ENCODE measurements at places on chromosomes 4 and X.
A peak's percentile ranks its signal among the peaks of the same experiment; 100 is the strongest.

DNA sequence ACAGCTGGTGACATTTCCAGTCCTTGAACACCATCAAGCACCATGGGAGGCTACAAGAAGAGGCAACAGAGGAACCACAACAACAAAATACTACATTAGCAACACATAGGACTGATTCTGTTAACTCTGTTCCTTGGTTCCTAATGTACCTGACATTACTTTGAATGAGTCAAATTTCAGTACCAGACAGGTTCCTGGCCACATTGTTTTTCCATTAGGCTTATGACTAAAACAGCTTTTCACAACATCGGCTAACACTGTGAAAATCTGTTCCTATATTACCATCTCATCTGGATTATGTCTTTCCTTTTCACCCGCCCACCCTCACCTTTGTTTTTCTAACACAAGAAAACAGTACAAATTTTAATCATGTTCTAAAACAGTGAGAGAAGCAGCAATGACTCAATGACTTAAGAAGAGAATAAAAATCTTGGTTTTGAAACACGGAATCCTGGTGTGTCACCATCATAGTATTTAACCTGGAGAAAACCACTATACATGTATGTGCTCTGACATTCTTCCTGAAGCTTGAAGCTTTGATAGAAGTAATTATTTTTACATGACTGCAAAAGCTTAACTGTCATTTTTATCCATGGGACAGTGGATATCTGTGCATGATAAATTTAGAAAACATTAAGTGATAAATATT, 143.9 kb downstream of the SCFD2 start:
- no peak for DNase-seq

DNA sequence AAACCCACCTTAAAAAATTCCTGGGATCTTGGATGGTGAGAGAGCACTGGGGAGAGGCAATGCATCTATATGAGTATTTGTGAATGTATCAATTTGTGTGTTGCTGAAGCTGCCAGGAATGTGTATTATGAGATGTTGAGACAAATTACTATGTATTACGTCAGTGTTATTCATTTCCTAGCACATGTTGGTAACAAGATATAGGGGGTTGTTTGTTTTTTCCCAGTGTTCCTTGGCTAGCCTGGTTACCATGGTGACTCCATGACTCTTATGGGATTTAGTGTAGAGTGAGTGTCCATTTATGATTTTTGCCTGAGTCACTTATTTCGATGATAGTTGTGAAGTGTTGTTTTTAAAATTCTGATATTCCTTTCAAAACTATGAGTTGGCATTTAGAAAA, 65.6 kb downstream of the RAB40A start:
- no peak for DNase-seq

DNA sequence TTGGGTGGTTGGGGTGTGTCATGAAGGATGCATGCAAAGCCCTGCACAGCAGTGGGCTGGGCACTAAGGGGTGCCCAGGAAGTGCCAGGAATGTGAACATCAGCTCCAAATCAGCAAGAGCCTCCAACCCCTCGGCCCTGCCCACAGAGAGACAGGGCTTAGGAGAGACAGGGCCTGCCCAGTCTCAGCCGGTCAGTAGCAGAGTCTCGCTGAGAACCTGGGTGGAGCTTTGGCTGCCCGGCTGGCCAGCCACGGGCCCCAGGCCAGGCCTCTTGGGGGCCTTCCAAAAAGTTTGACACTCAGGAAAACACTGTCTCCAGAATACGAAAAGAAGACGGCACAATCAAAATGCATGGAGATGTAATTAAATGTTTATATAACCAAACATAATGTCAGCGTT, 4.3 kb upstream of the MXD4 start:
- DNase-seq, result no peak

- no peak for DNase-seq
These were observed 24.1 kb downstream of the ATP8A1 start for GRCh38 chr4:42632653-42633382.

GRCh38 chrX:119105826-119106225, 21.8 kb downstream of the KIAA1210 start:
- no peak for DNase-seq

DNA sequence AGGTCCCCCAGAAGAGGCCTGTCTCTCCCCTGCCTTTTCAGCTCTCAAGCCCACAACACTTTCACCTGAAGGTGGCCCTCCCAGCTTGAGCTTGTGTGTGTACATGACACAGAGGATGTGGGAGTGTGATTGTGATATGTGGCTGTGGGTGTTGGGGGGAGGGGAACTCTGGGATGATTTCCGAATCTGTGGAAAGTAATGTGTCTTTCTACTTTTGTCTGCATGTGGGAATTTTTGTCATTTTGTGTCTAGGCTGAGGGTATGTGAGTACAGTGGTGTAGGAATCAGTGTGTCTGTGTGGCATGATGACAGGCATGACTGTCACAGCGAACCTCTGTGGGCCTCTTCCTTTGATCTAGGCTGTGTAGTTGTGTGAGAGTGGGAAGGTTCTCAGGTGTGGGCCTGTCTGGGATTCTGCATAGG, 6.4 kb downstream of the SYP start:
- no peak for DNase-seq

- no peak for DNase-seq
These were observed 624.1 kb upstream of the GNPDA2 start for GRCh38 chr4:45350438-45350837.

GRCh38 chr4:170001745-170002267, 24.4 kb downstream of the MFAP3L start:
- DNase-seq, result no peak

- no peak for DNase-seq
These were observed 355.2 kb upstream of the GALNT7 start for GRCh38 chr4:172813359-172813923.

GRCh38 chr4:101969965-101970364, 179.4 kb downstream of the BANK1 start:
- DNase-seq, result no peak

DNA sequence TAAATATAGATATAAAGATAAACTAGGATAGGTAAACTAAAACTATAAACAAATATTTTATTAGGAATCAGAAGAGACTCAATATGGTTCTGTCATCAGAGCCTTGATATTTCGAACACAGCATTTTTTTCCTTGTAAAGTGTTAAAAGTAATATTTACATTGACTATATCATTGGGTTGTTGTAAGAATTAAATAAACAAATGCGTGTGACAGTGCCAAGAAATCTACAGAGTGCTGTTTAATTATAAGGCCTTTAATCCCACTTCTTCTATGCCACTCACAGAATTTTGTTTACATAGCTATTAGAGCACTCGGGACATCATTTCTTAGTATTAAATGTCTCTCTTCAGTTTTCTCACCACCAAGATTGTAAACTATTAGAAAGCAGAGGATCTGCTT, 807.4 kb downstream of the FSTL5 start:
- no peak for DNase-seq

DNA sequence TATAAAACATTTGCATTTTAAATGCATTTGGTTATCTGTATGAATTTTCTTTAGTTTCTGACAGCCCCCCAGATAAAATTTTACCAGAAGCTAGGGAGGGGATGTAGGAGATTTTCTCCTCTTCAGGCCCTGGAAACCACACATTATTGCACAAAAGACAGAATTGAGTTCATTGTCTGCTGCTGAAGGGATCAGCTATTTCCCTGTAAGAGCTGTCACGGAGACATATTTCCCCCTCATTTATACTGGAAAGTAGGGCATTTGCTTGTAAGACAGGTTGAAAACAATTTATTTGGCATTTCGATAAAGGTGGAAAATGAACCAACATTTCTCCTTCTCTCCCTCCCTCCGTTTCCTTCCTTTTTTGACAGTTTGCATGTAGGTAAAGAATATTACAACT, 241.3 kb upstream of the LCORL start:
- DNase-seq, result no peak

- no peak for DNase-seq
These were observed 857.2 kb downstream of the RPA4 start for GRCh38 chrX:97740886-97741285.

DNA sequence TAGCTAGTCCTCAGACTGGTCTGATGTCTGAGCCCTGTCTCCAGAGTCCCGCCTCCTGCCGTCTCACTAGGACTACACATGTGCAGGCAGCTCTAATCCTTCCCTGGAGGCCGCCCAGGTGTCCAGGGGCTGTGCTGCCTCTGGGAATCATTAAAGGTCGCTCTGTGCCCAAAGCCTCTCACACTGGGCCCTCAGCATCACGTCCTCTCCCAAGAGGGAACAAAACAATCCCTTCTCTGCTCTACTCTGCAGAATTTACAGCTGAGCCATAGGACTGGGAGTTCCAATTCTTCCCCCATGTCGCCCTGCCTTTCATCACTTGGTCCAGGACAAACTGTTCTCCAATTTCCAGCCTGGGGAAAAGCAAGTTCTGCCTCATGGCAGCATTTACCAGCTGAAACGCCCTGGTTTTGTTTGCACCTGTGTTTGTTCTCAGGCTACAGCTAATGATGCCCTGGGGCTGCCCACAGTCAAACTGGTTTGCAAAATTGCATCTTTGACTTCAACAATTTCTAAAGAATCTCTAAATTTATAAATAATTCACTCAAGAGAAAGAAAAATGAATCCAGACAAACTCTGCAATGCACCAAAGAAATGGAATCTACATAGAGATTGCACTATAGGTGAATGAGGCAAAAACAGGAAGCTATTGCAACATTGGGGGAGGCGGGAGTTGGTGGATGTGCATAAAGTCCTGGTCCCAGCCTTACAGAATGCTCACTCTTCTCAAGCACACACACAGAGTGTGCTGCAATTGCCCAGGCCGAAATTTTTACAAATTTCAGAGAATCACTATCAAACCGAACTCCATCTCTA, 7.2 kb upstream of the MRFAP1 start:
- DNase-seq, result no peak

DNA sequence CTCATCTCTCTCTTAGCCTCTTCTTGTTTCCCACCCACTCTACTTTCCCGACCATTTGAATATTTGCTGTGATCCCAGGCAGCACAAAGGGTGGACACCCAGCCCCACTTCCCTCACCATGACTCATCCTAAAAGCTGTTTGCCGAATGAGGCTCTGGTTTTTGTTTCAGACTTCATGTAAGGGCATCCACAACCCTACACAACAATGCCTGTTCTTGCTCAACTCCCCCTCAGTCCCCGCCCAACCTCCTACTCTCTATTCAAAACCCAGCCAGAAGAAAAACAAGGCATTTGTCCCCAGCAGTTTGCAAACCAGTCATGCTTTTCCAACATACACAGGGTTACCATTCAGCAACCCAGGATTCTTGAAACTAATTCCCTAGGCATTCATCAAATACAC, 516.5 kb upstream of the CNKSR2 start:
- DNase-seq, result no peak

DNA sequence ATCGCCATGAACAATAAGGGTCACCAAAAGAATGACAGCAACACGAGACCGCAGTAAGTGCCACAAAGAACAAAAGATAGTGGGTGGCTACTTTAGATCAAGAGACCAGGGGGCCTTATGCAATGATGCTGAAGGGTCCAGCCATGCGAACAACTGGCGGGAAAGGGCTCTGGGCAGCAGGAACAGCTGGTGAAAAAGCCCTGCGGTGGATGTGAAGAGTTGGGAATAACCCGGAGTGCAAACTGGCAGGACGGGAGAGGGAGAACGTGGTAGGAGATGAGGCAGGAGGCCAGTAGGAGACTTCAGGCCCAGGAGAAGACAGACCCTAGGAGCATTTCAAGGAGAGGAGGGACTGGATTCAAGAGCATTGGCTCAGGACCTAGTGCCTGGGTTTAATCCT, 120.2 kb downstream of the AFAP1 start:
- DNase-seq, result no peak

- no peak for DNase-seq
These were observed 22.9 kb downstream of the AWAT2 start for GRCh38 chrX:70026851-70027200.

GRCh38 chr4:101345271-101345595, 2.1 kb downstream of the PPP3CA start:
- DNase-seq, result peak; percentile 78

GRCh38 chr4:108814326-108814725, 51.5 kb upstream of the ETNPPL start:
- DNase-seq, result no peak

DNA sequence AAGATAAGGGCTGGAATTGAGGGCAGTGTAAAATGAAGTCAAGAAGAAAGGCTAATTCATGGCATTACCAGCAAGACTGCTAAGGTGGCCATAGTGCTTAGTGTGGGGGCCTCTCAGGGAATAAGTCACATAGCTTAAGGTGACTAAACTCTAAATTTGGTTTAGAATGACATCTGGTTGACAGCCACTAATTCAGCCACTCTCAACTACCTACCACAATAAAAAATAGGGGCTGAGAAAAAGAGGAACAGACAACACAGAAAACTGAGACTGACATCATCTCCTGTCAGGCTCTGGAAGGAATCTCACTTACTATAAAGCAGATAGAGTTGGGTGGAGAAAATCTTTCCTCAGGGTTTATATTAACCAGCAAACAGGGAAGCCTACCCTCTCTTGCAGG, 96.9 kb downstream of the CHRDL1 start:
- no peak for DNase-seq

DNA sequence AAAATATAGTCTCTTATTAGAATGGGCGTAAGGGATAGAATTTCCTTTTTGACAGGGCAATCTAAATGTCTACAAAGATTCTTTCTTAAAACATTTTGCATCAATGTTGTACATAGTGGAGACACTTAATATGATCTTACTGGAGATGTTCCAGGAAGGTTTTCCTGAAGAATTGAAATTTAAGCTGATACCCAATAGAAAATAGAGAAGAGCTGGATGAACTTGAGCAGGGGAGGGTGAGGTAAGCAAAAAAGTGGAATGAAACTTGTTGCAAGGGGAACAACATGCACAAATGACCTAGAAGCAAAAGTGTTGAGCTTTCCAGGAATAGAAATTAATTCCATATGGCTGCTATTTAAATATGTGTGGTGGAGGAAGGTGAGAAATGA, 19.7 kb downstream of the SLAIN2 start:
- DNase-seq, result no peak

GRCh38 chr4:67853336-67853735, 30.5 kb downstream of the TMPRSS11D start:
- DNase-seq, result no peak

- no peak for DNase-seq
These were observed 374.8 kb downstream of the PDGFC start for GRCh38 chr4:156596706-156597329.

GRCh38 chr4:141464366-141464765, 172.0 kb upstream of the IL15 start:
- DNase-seq, result peak; percentile 24

DNA sequence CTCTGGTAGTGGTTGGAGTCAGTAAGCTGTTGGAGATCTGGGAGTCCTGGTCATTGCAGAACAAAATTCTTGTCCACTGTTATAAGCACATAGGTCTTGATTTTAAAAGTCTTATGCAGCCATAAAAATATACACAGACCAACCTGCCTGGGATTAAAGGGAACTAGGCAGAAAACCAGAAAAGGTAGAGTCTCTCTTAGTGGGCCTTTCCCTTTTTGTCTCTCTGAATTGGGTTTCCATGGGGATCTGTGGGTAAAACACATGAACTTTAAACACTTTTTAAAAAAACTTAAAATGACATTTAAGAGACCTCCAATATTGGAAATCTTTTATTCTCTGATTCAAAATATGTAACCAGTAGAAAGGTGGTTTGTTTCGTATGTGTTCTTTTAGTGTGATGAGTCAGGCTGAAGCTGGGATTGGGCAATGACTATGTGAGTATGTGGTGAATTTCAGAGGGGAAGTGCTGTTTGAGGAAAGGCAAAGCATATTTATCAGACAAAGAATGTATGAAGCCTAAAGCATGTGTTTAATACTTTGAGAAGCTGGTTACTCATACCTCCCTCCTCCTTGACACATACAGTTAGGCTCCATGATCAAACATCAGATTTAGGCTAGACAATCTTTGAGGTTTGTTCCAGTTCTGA, 29.6 kb downstream of the SLC16A2 start:
- no peak for DNase-seq
